ENCODE measurements at places on chromosomes 7 and 10. TPM values are rescaled to one million over a fixed set of nuclear protein-coding genes. Genes with fewer than 3 reads are reported as not detected.

DNA sequence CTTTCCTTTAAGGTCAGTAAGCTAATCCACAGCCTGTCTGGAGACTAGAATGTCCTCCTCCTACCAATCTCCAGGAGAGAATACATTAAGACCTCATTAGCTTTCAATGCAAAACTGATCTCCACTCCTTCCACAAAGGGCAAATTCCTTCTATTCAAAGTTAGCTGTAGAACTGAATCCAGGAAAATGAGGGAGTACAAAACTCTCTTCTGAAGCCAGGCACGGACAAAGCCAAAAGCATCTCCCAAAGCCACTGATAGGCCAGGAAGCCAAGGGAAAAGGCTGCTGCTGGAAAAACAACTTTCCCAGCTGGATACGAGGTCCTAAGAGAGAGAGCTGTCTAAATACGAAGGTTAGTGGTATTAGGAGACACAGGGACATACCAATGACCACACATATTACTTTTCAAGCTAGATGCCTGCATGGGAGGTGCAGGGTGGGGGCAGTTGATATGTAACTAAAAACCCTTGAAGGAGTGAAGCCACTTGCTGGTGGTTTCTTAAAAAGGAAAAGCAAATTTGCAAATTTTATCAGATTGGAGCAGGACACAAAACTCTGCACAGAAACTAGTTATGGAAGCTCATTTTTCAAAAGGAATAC is 43.6 kb downstream of the MKX start:
- no peak for DNase-seq

DNA sequence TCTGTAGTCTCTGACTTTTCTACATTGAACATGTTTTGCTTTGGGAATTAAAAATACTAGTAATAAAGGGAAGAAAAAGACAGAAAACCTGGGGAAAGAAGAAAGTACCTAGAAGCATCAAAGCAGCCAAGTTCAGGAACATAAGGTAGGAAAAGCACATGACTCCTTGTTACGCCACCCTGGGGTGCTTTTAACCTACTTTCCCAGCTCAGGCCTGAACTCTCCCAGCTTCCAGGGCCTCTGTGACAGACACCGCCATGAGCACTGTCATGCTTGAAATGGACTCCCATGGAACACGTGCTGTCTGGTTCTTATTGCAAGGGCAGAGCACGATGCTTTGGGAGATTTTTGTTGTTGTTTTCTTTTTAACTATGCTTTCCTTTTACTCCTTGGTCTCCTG is 11.4 kb downstream of the ACTR1A start:
- no peak for DNase-seq

GRCh38 chr10:88803641-88804040 is 1.1 kb downstream of the LIPM start:
- no peak for DNase-seq

TMEM273 gene
- 11.6 TPM for total RNA-seq

DNA sequence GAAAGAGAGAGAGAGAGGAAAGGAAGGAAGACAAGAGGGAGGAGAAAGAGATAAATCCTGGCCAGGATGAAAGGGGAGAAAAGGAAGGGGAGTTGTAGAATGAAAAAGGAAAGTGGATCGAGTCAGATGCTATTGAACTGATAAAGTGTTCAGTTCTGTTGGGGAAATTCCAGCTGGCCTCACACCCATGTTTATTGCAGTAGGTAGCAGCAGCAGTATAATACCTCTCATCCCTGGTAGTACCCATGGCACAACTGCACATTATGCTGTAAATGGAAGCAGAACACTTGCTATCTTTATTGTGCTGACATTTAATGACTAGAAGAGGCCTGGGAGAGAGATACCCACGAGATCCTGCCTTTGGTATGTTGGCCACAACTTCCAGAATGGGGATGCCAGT is 178.1 kb downstream of the EVX1 start:
- no peak for DNase-seq

- DNase-seq: no peak
Observed at GRCh38 chr7:47379629-47380324, 202.1 kb downstream of the TNS3 start.

- no peak for DNase-seq
Observed at GRCh38 chr7:84258628-84259027, 64.0 kb upstream of the SEMA3A start.

- no peak for DNase-seq
Observed at GRCh38 chr10:57983281-57983791, 284.4 kb downstream of the IPMK start.

DNA sequence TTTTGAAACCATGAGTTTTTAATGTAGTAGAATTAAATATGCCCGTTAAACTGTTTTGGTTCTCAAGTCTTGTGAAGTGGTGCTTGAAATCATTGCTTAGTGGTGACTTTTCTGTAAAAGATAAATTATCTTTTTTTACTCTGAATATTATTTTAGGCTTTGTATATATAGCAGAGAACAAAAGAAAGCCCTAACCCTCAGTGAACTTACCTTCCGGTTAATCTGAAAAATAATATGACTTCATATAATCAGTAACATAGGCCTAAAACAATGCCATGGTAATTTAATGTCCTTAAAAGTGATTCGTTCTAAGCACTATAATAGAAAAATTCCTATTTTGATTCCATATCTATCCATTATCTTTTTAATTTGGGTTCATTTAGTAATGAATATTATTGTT is 21.8 kb downstream of the AKAP9 start:
- no peak for DNase-seq

DNA sequence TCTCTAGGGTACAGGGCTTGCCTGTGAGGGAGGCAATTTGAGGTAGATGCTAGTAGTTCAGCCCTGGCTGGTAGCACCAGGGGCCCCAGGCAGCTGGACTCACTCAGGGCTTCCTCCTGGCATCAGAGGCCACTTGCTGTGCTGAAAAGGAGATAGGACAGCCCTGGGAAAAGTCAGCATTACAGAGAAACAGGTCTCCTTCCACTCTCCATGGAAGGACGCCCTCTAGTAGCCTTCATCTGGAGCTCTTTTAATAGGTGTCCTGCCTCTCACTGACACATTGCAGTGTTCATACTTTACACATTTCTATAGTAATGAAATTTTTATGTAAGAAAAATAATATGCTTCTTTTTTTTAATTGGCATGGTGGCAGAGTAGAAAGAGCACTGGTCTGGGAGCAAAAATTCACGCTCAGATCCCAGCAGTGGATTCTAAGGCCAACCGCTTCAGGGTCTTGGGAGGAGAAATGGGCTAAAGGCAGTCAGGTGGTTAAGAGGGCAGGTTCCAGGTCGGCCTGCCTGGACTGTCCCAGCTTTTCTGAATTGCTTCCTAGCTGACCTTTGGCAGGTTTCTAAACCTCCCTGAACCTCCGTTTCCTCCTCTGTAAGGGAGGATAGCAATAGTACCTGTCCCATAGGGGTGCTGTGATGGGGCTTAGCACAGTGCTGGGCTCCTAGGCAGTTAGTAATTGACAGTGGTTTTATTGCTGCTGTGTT is 35.8 kb downstream of the AIFM2 start:
- no peak for DNase-seq

DNA sequence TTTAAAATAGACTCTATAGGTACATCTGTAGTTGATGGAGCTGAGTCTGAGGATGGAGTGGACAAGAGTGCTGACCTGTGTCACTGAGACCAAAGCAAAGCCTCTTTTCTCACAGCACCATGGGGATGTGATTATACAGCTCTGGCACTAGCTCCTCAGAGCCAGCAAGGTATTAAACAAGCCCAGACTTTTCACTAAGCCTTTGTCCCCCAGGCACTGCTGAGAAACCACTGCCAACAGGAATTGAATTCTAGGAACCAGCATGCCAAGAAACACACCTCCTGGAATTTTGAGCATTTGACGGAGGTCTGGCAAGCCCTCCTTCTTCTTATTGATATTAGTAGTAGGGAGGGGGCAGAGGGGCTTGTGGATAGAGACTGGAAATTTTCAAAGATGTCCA is 147.0 kb downstream of the C1GALT1 start:
- no peak for DNase-seq

ELFN1 gene
- 1.5 TPM for total RNA-seq

DNA sequence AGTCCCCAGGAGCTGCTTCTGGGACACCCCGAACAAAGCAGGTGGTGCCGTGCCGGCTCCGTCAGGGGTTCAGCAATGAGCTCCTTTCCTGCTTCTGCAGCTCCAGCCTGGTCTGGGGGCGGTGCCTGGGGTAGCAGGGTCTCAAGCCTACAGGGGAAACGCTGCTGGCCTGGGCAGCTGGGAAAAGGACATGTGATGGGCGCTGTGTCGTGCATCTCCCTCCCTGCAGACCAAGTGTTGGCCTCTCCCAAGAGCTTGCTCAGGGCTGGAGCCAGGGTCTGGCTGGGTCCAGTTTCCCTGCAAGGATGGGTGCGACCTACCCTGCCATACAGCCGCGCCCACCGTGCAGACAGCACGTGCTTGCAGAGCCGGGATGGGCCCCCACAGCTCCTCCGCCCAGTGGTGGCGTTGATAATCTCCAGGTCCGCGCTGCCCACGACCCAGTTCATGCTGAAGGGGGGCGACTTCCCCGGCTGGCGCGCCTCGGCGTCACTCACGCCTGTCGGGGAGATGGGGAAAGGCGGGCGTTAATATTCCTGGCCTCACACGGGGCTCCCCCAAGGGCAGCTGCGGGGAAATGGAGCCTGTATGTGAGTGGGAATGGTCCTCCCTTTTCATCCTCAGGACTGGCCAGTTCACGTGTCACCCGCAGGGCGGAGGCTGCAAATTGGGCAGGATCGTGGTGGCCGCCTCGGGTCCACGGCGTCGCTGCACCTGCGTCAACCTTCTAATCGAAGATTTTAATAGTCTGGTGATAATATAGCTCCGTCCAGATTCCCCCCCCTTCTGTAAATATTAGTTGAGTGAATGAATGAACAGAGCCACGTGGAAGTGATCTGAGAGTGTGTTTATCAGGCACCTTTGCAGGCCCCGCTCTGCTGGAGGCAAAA is 128.6 kb downstream of the WDR37 start:
- no peak for DNase-seq

PPP1R3C gene
- total RNA-seq: 0.87 TPM

GRCh38 chr7:44538798-44539668 is 2.1 kb downstream of the NPC1L1 start:
- no peak for DNase-seq

CPA5 gene
- not detected for total RNA-seq

DNA sequence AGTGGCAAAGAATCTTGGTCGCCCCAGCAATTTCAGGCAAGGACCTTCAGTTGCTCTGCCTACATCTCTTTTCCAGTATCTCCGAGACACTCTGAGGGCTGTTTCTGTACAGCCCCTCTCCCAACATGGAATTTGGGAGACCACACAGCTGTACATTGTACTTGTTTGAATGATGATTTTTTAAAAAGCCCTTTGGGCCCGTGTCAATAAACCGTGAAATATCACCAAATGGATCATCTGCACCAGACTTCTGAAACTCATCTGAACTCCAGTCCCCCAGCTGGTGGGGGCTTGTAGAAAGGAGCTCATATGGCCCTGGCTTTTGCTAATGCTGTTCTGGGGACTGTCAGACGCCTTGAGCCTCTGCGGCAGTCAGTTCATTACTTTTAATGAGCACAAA is 374.9 kb downstream of the BBS9 start:
- DNase-seq: no peak

GRCh38 chr7:112058686-112059085 is 147.5 kb downstream of the DOCK4 start:
- DNase-seq: no peak

DNA sequence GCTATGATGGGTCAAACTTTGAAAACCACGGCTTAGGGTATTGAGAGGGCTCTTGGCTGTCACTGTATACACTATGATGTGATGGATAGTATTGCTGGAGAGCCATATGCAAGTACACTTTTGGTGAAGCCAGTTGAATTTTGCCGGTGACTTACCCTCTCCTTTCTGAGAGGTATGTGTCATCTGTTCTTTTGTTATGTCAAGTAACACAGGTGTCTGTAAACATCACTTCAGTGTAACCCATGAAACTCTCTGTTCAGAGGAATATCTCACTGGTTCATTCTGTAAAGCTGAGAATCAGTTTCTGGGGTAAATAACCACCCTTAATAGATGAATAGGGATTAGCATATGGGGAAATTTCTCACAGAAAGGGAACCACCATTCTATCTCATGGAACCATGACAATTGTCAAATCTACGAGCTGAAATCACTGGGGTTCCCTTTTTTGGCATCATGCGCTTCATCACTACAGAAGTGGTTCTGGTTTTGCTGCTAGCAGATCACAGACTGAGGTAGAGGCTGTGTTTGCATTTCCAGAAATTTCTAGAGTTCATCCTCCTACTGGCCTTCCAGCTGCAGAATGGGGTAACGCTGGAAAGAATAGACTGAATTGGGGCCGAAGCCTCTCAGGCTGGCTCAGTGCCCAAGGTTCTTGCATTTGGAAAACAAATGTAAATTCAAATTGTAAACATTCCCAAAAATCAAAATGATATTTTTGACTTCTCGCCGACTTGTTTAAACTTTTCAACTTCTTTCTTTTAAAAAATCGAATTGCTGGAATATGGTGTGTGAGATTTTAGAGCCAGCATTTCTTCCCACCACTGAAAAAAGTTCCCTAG is 83.3 kb upstream of the CREB5 start:
- no peak for DNase-seq

- DNase-seq: no peak
Observed at GRCh38 chr10:133444342-133445267, 9.1 kb upstream of the SCART1 start.

GRCh38 chr10:95183271-95184230 is 10.5 kb upstream of the ACSM6 start:
- no peak for DNase-seq

DNA sequence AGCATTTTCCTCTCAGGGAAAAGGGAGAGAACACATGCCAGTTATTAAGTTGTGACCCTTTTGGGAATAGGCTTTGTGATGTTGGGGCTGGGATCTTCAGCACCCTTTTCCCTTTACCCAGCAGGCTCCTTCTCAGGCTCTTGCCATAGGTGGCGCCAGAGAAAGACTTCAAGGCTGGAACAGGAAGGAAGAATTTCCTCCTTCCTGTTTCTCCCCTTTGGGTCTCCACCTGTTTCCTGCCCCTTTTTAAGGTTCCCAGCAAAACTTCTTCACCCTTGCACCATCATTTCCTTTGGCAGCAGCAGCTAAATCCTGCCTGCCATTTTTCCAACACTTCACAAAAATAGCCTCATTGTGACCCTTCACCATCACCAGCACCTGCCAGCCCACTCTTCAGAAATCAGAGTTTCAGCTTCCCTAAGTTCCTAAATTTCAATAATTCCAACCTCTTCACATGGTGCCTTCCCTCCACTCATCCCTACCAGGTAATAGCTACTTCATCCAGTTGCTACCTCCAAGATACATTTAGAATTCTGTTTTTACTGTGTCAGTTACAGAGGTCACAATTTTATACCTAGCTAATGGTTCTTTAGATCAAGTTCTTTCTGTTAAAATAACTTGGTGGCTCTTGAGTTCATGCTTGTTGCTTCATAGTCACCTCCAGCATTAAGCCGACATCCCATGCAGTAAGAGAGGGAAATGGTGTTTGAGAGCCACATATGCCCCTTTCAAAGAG is 22.4 kb upstream of the FOXK1 start:
- no peak for DNase-seq

UCN3 gene
- not detected for total RNA-seq

EGFR gene
- 16.8 TPM for total RNA-seq

Data from glomerular endothelial cell (primary cell).